Stimulated activated CD4-positive, alpha-beta T cell treated with anti-CD3 and anti-CD28 coated beads, Interleukin-1b, Interleukin-23, amount 100 ng/mL, for 1 hour (primary cell): ENCODE measurements at places on chromosomes 5 and 9.
A peak's percentile ranks its signal among the peaks of the same experiment; 100 is the strongest.

DNA sequence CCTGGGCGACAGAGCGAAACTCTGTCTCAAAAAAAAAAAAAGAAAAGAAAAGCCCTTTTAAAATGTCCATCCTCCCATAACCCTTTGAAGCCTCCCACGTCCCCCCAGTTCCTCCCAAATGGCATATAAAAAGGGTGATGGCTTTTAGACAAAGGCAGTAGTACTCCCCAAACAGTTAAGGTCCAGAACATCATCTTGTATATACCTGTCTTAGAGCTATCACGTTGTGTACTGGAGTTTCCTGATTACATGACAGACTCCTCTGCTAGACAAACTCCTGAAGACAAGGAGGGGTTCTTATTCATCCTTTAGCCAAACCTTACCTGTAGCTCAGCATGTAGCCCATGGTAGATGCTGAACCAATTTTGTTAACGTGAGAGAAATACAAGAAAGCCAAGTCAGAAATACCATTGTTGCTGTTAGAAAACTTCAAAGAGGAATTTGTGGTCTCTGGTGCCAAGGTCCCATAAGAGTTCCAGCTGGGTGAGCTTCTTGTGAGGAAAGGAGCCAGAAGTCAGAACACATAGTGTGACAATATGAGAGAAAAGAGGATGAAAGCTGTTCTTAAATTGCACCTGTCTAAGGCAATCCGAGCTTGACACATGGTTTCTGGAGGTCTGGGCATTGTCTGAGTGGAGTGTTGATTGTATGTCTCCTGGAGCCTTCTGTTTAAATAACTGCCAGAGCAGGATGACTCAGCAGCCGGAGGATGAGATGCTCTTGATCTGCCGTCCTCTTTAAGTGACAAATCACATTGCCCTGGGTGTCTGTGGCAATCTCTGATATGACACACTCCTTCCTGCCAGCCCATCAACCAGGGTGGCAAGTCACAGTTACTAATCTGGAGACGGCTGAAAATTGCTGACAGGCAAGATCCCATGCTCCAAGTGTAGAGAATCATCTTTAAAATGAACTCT is 69.1 kb downstream of the ARRDC3 start:
- DNase-seq = peak; percentile 47

- DNase-seq = no peak
Observed at GRCh38 chr5:5558638-5559527, 136.4 kb downstream of the ICE1 start.

GRCh38 chr5:30604648-30605262 is 588.7 kb upstream of the CDH6 start:
- DNase-seq = no peak

GRCh38 chr5:88722546-88723073 is 160.4 kb downstream of the MEF2C start:
- DNase-seq = no peak

DNA sequence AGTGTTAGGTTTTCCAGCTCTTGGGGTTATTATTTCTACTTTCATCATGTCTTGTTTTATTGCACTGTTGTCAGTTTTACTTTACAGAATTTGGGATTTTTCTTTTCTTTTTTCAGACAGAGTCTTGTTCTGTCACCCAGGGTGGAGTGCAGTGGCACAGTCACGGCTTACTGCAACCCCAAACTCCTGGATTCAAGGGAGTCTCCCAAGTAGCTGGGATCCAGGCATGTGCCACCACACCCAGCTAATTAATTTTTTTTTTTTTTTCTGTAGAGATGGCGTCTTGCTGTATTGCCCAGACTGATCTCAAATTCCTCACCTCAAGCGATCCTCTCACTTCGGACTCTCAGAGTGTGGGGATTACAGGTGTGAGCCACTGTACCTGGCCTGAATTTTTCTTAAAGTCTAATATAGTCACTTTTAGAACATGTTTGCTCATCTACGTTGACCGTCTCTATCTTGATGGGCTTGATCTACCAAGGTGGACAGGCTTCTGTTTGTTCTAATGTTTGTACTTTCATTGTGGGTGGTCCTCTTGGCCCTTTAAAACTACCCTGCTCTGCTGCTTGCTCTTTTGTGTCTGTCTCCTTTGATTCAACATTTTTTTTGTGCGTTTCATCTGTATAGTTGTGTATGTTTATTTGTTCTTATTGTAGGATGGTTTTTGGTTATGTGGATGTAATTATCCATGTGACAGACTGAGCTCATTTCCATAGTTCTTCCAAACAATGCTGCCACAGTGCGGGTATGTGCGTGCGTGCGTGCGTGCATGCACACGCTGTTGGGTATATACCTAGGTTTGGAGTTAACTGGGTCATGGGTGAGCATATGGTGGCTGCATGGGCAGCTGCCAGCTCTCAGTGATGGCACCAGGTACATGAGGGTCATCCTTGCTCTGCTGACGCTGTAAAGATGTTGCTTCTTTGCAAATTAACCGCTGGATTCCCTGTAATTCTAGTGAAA is 18.1 kb downstream of the PRRC2B start:
- no peak for DNase-seq

GRCh38 chr9:132411091-132411508 is 1.1 kb downstream of the CFAP77 start:
- peak; percentile 29 for DNase-seq

GRCh38 chr9:87008667-87009066 is 61.4 kb upstream of the GAS1 start:
- DNase-seq = no peak

GRCh38 chr5:39178171-39178570 is 41.2 kb downstream of the FYB1 start:
- no peak for DNase-seq

DNA sequence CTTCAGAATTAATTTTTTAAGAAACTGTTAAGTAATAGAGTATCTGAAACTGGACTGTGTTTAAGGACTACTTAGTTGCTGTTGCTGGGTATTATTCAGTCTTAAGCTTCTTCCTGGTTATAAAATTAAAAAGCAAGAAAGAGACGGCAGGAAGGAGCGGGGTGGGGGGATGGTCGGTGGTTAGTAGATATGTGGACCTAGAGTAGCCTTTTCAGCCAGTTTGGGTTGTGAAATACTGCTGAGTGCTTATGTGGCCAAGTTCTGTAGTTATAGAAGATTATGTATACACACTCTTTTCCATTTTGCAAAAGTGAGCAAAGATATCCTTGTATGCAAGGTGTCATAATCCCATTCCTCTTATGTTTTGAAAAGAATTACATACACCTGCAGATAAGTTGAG is 28.5 kb downstream of the TRIO start:
- DNase-seq = no peak

DNA sequence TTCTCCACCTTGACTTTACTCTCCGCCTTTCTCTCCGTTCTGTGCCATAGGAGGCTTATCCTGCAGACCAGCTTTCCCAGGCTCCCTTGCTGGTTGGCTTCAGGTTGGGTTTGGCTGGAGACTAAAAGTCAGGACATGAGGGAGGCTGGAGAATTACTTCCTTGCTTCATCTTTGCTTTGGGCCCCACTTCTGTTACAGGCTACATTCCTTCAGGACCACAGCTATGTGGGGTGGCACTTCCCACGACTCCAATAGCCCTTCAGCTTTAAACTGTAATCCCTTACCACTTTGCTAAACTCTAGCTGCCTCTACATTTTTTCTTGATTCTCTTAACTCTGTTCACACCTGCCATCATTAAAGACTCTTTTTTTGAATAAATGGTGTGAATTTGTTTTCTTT is 186.7 kb upstream of the NR4A3 start:
- no peak for DNase-seq

DNA sequence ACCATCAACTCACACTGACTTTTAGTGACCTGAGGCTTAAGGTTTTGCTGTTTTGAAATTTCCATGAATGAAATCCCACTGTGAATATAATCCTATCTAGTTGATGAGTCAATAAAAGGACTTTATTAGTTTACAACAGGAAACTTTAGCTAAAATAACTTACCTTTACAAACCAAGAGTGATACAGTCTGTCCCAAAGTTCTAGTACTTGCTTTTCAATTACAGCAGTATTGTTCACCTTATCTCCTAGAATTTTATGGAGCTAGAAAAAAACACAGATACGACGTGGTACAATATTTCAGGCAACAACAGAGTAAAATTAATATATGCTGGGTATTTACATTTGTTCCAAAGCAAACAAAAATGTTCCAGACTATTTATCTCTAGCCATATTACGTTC is 46.9 kb upstream of the CTNNAL1 start:
- DNase-seq = no peak

- DNase-seq = no peak
Observed at GRCh38 chr9:121394292-121394691, 24.2 kb upstream of the STOM start.

- peak; percentile 31 for DNase-seq
Observed at GRCh38 chr5:62284946-62285891, 20.8 kb upstream of the KIF2A start.

DNA sequence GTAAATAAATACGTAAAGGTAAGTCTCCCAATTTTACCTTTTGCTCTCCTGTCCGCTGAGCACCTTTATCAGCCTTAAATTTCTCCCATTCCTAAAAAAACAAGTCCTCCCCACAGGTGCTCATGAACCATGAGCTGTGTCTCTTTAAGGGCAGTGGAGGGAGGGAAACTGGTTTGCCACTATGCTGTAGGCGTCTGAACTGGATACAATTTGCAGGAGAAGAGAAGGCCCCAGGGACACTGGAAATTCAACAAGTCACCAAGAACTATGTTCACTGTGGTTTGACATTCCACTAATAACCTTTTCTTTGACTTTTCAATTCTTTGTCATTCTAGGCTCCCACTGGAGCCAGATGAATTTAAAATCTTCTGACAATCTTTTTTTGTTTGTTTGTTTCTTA is 72.2 kb downstream of the LHFPL2 start:
- DNase-seq = no peak

GRCh38 chr5:54905942-54906537 is 79.4 kb downstream of the ESM1 start:
- peak; percentile 12 for DNase-seq

DNA sequence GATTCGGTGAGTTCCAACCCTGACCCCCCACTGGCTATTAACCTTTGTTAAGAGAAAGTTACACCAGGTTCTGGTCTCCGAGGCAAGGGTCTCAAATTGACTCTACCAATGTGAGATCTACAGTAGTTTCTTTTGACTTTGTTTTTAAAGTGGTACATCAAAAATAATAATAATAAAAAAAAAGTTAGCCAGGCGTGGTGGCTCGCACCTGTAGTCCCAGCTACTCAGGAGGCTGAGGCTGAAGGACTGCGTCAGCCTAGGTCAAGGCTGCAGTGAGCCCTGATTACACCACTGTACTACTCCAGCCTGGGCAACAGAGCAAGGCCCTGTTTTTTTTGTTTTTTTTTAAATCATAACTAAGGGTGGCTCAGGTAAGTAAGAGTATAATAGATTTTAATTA is 1.0 kb upstream of the KLF9 start:
- DNase-seq = no peak

DNA sequence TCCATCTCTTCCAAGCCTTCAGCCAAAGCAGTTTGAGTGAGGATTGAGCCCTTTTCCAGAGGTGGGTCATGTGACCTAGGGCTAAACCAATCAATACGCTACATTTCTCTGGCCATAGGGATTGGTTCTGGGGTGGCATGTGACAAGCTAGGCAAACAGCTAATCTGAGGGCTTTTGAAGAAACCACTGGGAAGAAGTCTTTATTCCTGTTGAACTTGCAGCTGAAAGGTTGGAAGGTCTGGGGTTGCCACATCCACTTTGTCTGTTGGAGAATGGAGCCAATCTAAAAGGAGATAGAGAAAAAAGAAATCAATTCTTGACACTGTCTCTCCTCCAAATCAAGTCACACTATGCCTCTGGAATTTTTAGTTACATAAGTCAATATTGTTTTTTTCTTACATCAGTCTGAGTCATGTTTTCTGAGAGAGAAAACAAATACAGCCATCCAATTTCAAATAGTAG is 637.8 kb upstream of the WWC1 start:
- DNase-seq = no peak

GRCh38 chr9:129336601-129337331 is 158.7 kb upstream of the IER5L start:
- no peak for DNase-seq

- DNase-seq = no peak
Observed at GRCh38 chr9:98994172-98995058, 50.7 kb downstream of the COL15A1 start.

GRCh38 chr5:146813346-146814157 is 65.0 kb downstream of the PPP2R2B start:
- no peak for DNase-seq

- no peak for DNase-seq
Observed at GRCh38 chr5:141519605-141520565, 31.0 kb downstream of the PCDHGC5 start.

- DNase-seq = no peak
Observed at GRCh38 chr5:69092969-69093368, 845 bp upstream of the SLC30A5 start.

DNA sequence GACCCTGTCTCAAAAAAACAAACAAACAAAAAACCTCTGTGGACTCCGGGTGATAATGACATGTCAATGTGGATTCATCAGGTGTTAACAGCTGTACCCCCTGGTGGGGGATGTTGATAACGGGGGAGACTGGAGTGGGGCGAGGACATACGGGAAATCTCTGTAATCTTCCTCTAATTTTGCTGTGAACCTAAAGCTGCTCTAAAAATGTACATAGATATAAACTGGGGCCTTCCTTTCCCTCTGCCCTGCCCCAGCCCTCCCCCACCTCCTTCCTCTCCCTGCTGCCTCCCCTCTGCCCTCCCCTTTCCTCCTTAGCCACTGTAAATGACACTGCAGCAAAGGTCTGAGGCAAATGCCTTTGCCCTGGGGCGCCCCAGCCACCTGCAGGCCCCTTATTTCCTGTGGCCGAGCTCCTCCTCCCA is 1.4 kb upstream of the CEL start:
- no peak for DNase-seq
